Osteoblast (primary cell): ENCODE measurements at places on chromosomes 16 and 17. TPM values are rescaled to one million over a fixed set of nuclear protein-coding genes. Genes with fewer than 3 reads are reported as not detected.
A peak's percentile ranks its signal among the peaks of the same experiment; 100 is the strongest.

GRCh38 chr17:49986396-49987289, 8.4 kb downstream of the DLX3 start:
- no peak overlapping the region for H3K27ac ChIP-seq
- H3K4me1 ChIP-seq = peaks cover 12% of the 10 kb centered on the region
- H3K36me3 ChIP-seq = peaks cover 5% of the 10 kb centered on the region
- no peaks in the 10 kb centered on the region for H3K27me3 ChIP-seq
- DNase-seq = peak; percentile 68
- H3K4me3 ChIP-seq = no peak overlapping the region

DNA sequence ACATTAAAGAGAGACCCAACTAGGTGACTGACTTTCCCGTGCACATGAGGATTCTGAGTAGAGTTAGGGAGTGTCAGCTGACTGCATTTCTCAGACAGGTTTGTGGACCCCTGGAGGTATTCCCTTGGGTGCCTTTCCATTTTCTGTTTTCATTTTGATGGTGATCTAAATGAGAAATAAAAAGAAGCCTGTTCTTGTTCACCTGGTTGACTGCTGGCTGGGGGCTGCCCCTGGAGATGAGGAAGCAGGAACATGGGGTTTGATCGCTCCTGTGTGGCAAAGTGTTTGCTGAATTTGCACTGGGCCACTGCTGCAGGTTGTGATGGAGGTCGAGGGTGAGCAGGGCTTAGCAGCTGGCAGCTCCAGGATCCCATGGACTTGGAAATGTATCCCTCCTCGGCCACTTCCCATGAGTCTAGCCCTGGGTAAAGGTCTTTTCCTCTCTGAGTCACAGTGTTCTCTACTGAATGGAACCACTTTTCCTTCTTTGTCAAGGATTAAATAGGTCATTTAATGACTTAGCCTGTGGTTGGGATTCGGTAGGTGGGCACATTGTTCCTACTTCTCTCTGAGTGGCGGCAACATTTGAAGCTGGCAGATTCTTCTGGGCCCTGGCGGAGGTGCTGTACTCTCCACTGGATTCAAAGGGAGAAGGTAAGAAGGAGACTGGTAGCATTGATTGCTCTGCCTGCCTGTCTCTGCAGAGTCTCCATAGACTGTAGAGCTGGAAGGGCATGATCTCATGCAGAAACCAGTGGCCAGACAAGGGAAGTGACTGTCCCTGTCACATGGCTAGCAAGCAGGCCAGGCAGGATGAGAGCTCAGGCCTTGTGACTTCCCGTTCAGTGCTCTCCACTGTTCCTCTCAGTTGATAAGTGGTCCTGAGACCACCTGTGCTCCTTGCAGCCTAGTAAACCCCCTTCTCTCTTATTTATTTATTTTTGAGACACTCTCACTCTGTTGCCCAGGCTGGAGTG, 17.9 kb downstream of the SNX29 start:
- H3K27ac ChIP-seq = no peak overlapping the region
- no peaks in the 10 kb centered on the region for H3K36me3 ChIP-seq
- H3K4me1 ChIP-seq = no peaks in the 10 kb centered on the region
- H3K27me3 ChIP-seq = no peaks in the 10 kb centered on the region

- H3K36me3 ChIP-seq = no peaks in the 10 kb centered on the region
- no peaks in the 10 kb centered on the region for H3K27me3 ChIP-seq
- DNase-seq = peak; percentile 96
- H3K27ac ChIP-seq = peak within 1 kb of the TSS; percentile 96
Measured at GRCh38 chr17:64129765-64130558, at the start of gene ERN1. ERN1 (minus strand) TSS chr17:64130144; CDS start chr17:64130029, 115 bp downstream.

- DNase-seq = peak; percentile 87
- H3K27me3 ChIP-seq = no peaks in the 10 kb centered on the region
- peak overlapping the region; percentile 84 for H3K27ac ChIP-seq
- H3K36me3 ChIP-seq = no peaks in the 10 kb centered on the region
- H3K4me3 ChIP-seq = peak overlapping the region; percentile 88
Measured at GRCh38 chr16:66551788-66552285, 539 bp upstream of the CKLF start.

GRCh38 chr17:7646457-7646856, 4.3 kb upstream of the ATP1B2 start:
- no peak for DNase-seq
- H3K4me3 ChIP-seq = no peak overlapping the region
- peaks cover 17% of the 10 kb centered on the region for H3K27me3 ChIP-seq
- H3K36me3 ChIP-seq = no peaks in the 10 kb centered on the region
- H3K27ac ChIP-seq = no peak overlapping the region

DNA sequence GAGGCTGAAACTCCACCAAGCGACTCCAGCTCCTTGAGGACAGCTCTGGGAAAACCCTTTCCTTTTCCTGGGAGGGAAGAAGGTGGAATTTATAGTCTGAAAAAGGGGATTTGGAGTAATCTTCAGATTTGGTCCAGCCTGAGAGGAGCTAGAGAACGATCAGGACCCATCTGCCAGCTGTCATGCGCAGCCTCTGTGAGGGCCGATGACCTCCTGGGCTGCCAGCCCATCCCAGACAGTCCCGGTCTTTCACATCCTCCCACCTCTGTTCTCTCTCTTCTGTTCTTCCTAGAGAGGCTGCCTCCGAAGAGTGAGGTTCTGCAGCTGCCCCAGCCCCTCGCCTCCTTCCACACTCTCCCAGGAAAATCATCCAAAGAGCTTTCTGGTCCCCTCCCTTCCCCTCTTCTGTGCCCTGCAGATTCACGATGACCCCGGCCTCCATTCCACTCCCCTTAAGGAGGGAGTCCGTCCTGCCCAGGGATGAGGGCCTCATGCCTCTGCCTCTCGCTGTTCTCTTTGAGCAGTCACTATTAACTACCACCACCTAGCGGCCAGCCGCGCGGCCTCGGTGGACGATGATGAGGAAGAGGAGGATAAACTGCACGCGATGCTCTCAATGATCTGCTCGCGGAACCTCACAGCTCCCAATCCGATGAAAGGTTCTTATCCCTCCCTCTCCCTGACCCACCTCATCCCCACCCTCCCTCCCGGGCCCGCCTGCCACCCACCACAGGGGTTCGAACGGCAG, 29.6 kb downstream of the SGSM2 start:
- peaks cover 12% of the 10 kb centered on the region for H3K36me3 ChIP-seq
- H3K27ac ChIP-seq = no peak overlapping the region
- H3K4me1 ChIP-seq = no peaks in the 10 kb centered on the region
- no peaks in the 10 kb centered on the region for H3K27me3 ChIP-seq

DNA sequence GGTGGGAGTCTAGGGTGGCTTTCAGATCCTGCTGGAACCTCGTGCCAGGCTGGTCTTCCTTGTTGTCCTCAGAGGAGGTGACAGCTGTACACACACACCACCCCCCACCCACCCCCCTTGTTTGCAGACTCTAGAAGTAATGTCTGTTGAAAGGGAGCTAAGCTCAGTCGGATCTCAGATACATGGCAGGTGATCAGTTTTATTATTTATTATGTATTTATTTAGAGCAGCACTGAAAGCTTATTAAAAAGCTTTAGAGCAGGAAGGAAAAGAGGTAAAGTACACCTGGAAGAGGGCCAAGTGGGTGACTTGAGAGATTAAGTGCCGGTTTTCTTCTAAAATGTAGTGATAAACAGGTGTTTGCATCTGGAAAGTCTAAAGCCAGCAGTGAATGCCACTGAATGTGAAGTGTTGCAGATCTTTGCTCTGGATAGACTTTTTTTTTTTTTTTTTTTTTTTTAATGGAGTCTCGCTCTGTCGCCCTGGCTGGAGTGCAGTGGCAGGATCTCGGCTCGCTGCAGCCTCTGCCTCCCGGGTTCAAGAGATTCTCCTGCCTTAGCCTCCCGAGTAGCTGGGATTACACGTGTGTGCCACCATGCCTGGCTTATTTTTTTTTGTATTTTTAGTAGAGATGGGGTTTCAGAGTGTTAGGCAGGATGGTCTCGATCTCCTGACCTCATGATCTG, 40.2 kb downstream of the FOXK2 start:
- no peaks in the 10 kb centered on the region for H3K36me3 ChIP-seq
- no peak overlapping the region for H3K27ac ChIP-seq
- no peaks in the 10 kb centered on the region for H3K27me3 ChIP-seq
- H3K4me3 ChIP-seq = no peak overlapping the region

JUP gene
- 18.0 and 24.2 TPM in 2 replicates for total RNA-seq

CPNE7 gene
- total RNA-seq = 7.2 and 21.8 TPM in 2 replicates

KRT40 gene
- total RNA-seq = under 0.01 TPM in 1 of 2 replicates, not detected in the other

PLK1 gene
- 2.2 and 3.5 TPM in 2 replicates for total RNA-seq
